Type B pancreatic cell (in vitro differentiated cells): ENCODE measurements at places on chromosomes 1 and 21. TPM values are rescaled to one million over a fixed set of nuclear protein-coding genes. Genes with fewer than 3 reads are reported as not detected.

Gene FAM167B
- 1.4 and 2.1 TPM in 2 replicates for total RNA-seq

Gene KRTAP11-1
- total RNA-seq, result not detected in 2 replicates

Gene EPHA8
- 0.46 and 3.4 TPM in 2 replicates for total RNA-seq

Gene USF1
- total RNA-seq, result 62.2 and 79.1 TPM in 2 replicates

Gene CD84
- total RNA-seq, result not detected in 2 replicates

Gene JAM2
- total RNA-seq, result 0.07 and 10.0 TPM in 2 replicates

Gene OR2M3
- not detected in 2 replicates for total RNA-seq

Gene DCST2
- total RNA-seq, result 1.6 and 2.4 TPM in 2 replicates

Gene TMEM222
- total RNA-seq, result 38.6 and 40.1 TPM in 2 replicates

Gene RHD
- total RNA-seq, result not detected in 2 replicates

Gene PTGFRN
- 57.7 and 80.0 TPM in 2 replicates for total RNA-seq

Gene VHLL
- 0.48 TPM in 1 of 2 replicates, not detected in the other for total RNA-seq

Gene CD1E
- not detected in 2 replicates for total RNA-seq

Gene CYYR1
- 5.2 and 21.6 TPM in 2 replicates for total RNA-seq

Gene PCBP3
- total RNA-seq, result 2.1 and 5.5 TPM in 2 replicates

Gene AMY2B
- total RNA-seq, result 7.0 and 7.5 TPM in 2 replicates

Gene MCOLN2
- total RNA-seq, result 0.19 and 0.31 TPM in 2 replicates

Gene ODR4
- total RNA-seq, result 17.7 and 22.3 TPM in 2 replicates

Gene CADM3
- 3.4 and 5.8 TPM in 2 replicates for total RNA-seq

Gene KISS1
- total RNA-seq, result 0.48 and 0.55 TPM in 2 replicates

Gene HES5
- total RNA-seq, result 4.5 and 5.1 TPM in 2 replicates

Gene RNF186
- 1.3 and 1.9 TPM in 2 replicates for total RNA-seq

Gene VPS13D
- total RNA-seq, result 43.4 and 49.0 TPM in 2 replicates

Gene CELA3A
- 0.40 TPM in 1 of 2 replicates, not detected in the other for total RNA-seq

Gene OR2T11
- total RNA-seq, result not detected in 2 replicates

Gene SPRR3
- total RNA-seq, result 155 and 164 TPM in 2 replicates

Gene LENEP
- 0.52 and 1.1 TPM in 2 replicates for total RNA-seq

Gene CYP4A22
- total RNA-seq, result not detected in 2 replicates

Gene ADAMTS5
- 5.8 and 8.1 TPM in 2 replicates for total RNA-seq
